ENCODE measurements at places on chromosomes 12 and 14. TPM values are rescaled to one million over a fixed set of nuclear protein-coding genes. Genes with fewer than 3 reads are reported as not detected.

- no peak for DNase-seq
- peaks cover 20% of the 10 kb centered on the region for H3K4me1 ChIP-seq
- no peak overlapping the region for H3K27ac ChIP-seq
- H3K36me3 ChIP-seq = no peaks in the 10 kb centered on the region
Measured at GRCh38 chr12:52627395-52628110, 9.2 kb upstream of the KRT73 start.

- no peak overlapping the region for H3K4me3 ChIP-seq
- no peak overlapping the region for H3K27ac ChIP-seq
- H3K27me3 ChIP-seq = no peaks in the 10 kb centered on the region
- no peaks in the 10 kb centered on the region for H3K36me3 ChIP-seq
Measured at GRCh38 chr12:20561871-20562270, 133.3 kb upstream of the SLCO1C1 start.

DNA sequence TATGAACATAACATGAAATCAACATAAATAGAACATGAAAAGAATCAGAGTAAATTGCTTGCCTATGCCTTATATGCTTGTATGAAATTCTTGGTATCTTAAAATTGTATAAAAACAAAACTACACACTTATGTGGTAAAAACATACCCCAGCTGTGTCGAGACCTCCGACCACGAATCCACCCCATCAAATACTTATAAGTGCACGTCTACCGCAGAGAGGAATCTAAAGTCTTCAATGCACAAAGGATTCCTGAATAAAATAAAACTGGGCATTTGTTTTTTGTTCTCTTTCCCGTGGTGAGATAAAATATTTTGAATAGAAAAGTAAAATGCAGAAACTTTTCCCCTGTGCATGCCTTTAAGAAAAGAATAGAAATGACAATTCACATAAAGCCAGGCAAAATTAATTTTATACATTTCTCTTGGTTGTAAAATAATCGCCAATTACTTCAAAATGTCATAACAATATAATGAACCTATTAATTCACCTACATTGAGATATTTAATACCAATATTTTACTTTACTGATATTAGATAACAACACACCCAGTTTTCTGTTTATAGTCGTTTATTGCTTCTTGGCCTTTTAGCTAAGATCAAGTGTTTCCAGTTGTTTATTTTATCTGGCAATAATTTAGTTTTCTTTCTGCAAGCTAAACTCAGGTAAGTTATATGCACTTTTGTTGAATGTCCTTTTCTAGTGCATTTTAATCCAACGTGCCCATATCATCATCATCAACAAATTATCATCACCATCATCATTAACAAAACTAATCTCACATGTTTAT is 1.0 kb downstream of the KLRK1 start:
- H3K4me1 ChIP-seq = no peaks in the 10 kb centered on the region
- peaks cover 44% of the 10 kb centered on the region for H3K27me3 ChIP-seq
- H3K27ac ChIP-seq = no peak overlapping the region
- DNase-seq = no peak
- no peak overlapping the region for H3K4me3 ChIP-seq

DNA sequence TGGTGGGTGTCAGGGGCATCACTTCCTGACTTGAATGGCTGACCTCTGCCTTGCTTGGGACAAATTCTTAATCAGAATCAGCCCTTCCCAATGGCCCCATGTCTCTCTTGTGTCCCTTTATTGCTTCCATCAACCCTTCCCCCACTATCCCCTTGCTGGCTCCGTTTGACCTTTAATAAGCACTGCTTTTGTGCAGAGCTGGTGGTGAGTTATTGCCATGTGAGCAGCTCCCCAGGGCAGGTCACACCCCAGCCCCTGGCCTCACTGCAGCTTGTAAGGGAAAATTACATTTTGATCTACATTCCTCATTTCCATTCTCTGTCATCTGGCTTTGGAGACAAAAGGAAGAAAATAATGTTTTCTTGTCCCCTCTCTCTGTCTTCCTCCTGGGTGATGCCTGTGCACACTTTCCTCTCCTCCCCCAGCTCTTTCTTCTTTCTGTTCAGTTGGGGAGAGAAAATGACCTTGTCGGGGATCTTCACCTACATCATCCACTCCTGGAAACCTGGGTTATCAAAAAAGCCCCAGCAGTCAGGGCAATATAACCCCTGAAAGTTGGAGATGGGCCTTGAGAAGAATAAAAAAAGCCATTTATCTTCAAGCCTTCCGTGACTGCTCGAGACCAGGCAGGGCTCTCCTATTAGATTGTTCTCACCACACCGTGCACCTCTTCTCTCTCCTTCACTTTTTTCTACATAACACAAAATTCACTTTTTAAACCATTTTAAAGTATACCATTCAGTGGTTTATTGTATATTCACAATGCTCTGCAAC is 100.4 kb upstream of the SRRM4 start:
- H3K4me1 ChIP-seq = no peaks in the 10 kb centered on the region
- H3K4me3 ChIP-seq = no peak overlapping the region
- H3K27ac ChIP-seq = no peak overlapping the region
- no peaks in the 10 kb centered on the region for H3K36me3 ChIP-seq

DNA sequence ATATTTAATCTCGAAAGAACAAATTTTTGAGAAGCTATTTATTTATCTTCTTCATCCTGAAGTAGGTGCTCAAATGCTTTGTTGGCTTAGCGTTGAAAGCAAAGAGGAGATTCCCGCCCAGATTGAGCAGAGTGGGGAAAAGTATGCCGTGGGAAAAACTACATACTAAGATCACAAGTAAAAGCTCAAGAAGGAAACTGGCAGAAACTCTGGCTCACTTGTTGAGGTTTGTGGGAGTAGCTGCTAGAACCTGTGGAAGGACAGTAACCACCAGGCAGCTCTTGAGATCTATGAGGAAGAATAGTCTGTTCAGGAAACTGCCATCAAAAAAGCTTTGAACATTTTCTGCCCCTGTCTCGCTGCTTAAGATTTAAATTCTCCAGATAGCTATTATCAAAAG is 3.9 kb downstream of the MYRFL start:
- no peak overlapping the region for H3K27ac ChIP-seq
- H3K27me3 ChIP-seq = peaks cover 12% of the 10 kb centered on the region
- H3K36me3 ChIP-seq = no peaks in the 10 kb centered on the region

- H3K36me3 ChIP-seq = no peaks in the 10 kb centered on the region
- no peaks in the 10 kb centered on the region for H3K27me3 ChIP-seq
- no peaks in the 10 kb centered on the region for H3K4me1 ChIP-seq
- H3K4me3 ChIP-seq = no peak overlapping the region
Measured at GRCh38 chr14:25097120-25097519, 47.2 kb upstream of the STXBP6 start.

DNA sequence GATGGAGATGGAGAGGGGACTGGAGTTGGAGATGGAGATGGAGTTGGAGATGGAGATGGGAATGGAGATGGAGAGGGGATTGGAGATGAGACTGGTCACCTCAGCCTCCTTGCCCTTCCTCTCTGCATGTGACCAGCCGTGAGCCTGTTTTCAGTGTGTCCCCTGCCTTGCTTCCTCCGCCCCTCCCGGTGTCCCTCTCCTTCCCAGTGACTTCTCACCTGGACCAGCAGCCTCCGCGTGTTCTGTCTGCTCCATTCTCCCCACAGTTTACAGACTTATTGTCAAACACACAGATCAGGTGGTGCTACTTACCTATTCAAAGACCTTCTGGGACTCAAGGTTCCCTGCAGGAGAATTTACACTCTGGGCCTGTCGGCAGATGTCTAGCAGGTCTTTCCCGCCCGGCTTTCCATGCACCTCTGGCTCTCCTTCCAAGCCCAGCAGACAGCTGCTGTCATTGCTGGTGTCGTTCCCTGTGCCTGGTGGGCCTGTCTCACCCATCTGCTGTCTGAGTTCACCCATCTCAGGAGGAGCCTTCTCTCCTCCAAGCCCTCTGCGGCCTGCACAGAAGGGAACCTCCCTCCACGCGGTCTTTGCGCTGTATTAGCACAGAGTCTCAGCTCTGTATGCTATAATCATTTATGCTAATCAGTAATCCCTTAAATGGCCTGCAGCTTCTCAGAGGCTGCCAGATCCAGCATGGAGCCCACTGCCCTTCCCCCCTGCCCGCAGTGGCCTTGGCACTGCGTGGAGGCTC is 62.1 kb downstream of the ADGRD1 start:
- H3K4me3 ChIP-seq = no peak overlapping the region
- no peaks in the 10 kb centered on the region for H3K4me1 ChIP-seq
- no peaks in the 10 kb centered on the region for H3K36me3 ChIP-seq

DNA sequence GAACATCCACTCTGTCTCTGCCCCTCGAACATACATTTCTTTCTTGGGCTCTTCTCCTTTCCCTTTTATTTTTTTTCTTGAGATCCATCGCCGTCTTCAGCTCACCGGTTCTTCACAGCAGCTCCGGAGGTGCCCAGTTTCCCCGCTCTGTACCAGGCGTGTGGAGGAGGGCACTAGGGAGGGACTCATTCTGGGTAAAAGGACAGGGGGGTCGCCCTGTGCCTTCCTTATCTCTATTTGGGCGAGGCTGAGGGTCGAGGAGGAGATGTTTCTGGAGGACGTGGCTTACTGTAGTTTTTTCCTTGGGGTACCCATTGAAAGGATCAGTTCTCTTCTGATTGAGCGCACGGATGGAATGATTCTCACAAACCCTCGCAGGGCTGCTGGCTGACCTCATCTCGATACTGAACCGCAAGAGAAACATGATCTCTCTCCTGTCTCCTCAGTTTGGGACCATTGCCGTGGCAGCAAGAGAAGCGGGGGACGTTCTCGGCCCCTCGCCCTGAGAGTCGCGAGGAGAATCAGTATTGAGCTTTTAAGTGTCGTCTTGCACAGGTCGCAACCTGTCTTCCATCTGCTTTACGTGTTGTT is 386 bp downstream of the LIN52 start:
- DNase-seq = no peak
- peaks cover 35% of the 10 kb centered on the region for H3K4me1 ChIP-seq
- peak overlapping the region; percentile 99 for H3K4me3 ChIP-seq
- H3K27ac ChIP-seq = peak overlapping the region; percentile 97

The CLEC4A gene
- total RNA-seq = 1.5 TPM

DNA sequence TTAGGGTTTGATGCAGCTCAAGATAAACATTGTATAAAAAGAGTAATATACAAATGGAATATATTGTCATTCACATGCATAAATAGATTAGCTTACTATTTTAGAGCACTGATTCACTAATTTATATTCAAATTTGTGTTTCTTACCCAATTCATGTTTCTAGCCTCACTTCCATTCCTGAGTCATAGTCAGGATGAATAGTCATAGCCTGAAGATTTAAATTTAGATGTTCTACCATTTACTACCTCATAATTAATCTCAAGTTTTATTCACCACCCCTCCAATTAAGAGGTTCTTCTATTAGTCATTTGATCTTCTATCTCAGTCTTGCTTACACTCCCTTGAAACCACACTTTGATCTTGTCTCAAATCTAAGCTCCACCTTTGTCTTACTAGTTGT is 38.7 kb downstream of the ANO4 start:
- H3K4me1 ChIP-seq = no peaks in the 10 kb centered on the region
- no peaks in the 10 kb centered on the region for H3K27me3 ChIP-seq
- H3K4me3 ChIP-seq = no peak overlapping the region
- H3K27ac ChIP-seq = no peak overlapping the region
- no peak for DNase-seq

GRCh38 chr12:69509308-69509736 is 39.1 kb downstream of the FRS2 start:
- H3K27me3 ChIP-seq = no peaks in the 10 kb centered on the region
- peaks cover 14% of the 10 kb centered on the region for H3K4me1 ChIP-seq
- H3K36me3 ChIP-seq = peaks cover 5% of the 10 kb centered on the region
- DNase-seq = no peak

GRCh38 chr12:86186449-86186848 is 69.7 kb downstream of the MGAT4C start:
- no peak for DNase-seq
- no peaks in the 10 kb centered on the region for H3K27me3 ChIP-seq
- no peaks in the 10 kb centered on the region for H3K36me3 ChIP-seq
- no peak overlapping the region for H3K4me3 ChIP-seq

- H3K4me1 ChIP-seq = peaks cover 10% of the 10 kb centered on the region
- H3K36me3 ChIP-seq = peaks cover 21% of the 10 kb centered on the region
- no peak overlapping the region for H3K4me3 ChIP-seq
Measured at GRCh38 chr14:34997762-34998161, 15.0 kb downstream of the SRP54 start.

The C14orf180 gene
- total RNA-seq = not detected

DNA sequence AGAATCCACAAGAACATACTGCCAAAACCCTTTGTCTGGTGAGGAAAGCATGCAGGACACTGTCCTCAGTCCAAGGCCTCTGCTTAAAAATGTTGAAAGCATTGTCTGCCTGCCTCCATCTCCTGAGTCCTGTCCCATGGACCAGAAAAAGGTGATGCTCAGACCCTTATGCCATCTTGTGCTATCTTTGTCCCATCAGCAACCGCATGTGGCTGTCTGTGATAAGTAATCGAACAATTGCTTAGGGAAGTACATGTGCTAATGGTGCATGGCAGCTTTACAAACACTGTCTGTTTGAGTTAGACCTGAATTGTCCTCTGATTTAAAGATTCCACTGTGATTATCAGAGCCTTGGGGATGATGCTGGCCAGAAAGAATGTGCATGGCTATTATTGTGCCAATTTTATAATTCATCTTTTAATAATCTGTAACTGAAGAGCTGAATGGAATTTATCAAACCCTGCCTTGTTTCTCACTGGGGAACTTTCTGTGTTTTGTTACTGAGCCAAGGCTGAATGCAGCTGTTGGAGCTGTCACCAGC is 177.5 kb downstream of the DACT1 start:
- H3K27me3 ChIP-seq = peaks cover 4% of the 10 kb centered on the region
- no peak overlapping the region for H3K27ac ChIP-seq
- H3K4me3 ChIP-seq = no peak overlapping the region
- no peaks in the 10 kb centered on the region for H3K36me3 ChIP-seq
- peak; percentile 37 for DNase-seq

The PGAM5 gene
- total RNA-seq = 110 TPM

The KRT83 gene
- not detected for total RNA-seq

DNA sequence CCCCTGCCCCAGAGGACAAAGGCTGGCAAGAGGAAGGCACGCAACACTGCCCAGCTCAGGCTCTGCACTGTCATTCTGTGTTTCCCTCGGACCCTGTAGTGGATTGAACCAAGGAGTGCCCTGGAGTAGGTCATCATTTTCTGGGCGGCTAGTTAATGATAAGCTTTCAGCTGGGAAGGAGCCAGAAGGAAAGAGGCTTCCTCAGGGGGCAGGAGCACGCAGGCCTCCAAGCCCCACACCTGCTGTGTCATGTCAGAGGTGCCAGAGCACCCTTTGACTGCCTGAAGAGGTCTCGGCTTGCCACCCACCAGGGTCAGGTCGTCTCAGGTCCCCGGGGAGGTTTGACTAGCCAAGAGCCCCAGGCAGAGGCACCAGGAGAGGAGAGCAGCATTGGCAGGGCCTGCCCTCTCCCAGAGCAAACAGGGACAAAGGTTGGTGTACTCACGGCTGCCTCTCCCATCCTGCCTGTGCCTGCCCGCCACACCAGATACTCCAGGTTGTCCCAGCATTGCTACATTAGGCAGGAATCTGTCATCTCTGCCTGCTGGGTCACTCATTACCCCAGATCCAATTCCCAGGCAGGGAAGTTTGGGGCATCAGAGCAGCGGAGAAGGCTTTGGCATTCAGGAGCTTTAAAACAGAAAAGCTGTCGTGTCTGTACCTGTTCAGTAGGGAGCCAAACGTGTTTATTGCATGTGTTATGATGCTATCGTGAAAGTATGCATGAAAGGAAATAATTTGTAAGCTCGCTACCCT is 33.5 kb upstream of the ATP2A2 start:
- H3K36me3 ChIP-seq = no peaks in the 10 kb centered on the region
- H3K27me3 ChIP-seq = no peaks in the 10 kb centered on the region
- no peaks in the 10 kb centered on the region for H3K4me1 ChIP-seq
- no peak overlapping the region for H3K4me3 ChIP-seq
- no peak overlapping the region for H3K27ac ChIP-seq

- no peak overlapping the region for H3K27ac ChIP-seq
- H3K4me1 ChIP-seq = peaks cover 5% of the 10 kb centered on the region
- peaks cover 30% of the 10 kb centered on the region for H3K27me3 ChIP-seq
- no peaks in the 10 kb centered on the region for H3K36me3 ChIP-seq
Measured at GRCh38 chr12:131826097-131826928, 1.9 kb upstream of the MMP17 start.

Data from activated CD4-positive, alpha-beta T cell treated with anti-CD3 and anti-CD28 coated beads, Interleukin-2, amount 10 ng/mL, durations not matched to agents 24 days and 14 days (primary cell).